ENCODE measurements at places on chromosomes 7 and 10.

- DNase-seq: no peak
Observed at GRCh38 chr7:2169923-2170575, 62.7 kb downstream of the MAD1L1 start.

DNA sequence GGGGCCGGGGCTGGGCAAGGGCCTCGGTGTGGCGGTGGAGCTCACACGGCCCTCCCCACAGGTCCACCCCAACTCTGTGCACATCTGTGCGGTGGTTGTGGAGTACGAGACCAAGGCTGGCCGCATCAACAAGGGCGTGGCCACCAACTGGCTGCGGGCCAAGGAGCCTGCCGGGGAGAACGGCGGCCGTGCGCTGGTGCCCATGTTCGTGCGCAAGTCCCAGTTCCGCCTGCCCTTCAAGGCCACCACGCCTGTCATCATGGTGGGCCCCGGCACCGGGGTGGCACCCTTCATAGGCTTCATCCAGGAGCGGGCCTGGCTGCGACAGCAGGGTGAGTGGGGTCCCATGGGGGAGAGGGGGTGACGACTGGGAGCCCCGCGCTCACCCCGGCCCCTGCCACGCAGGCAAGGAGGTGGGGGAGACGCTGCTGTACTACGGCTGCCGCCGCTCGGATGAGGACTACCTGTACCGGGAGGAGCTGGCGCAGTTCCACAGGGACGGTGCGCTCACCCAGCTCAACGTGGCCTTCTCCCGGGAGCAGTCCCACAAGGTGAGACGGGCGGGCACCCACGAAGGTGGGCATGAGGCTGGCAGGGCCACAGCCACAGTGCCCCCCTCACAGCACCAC is 8.8 kb downstream of the TMEM120A start:
- DNase-seq: peak; percentile 90

DNA sequence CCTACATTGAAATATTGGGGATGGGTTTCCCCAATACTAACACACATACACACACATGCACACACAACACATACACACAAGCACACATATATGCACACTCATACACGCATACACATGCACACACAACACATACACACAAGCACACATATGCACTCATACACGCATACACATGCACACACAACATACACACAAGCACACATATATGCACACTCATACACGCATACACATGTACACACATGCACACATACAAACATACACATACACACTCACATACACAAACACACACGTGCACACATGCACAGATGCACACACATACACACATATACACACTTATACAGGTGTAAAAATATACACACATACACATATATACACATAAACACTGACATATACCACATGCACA is 127.4 kb upstream of the C7orf33 start:
- DNase-seq: no peak

GRCh38 chr10:126104767-126105166 is 208.4 kb downstream of the FANK1 start:
- DNase-seq: no peak

GRCh38 chr10:15254808-15255648 is 86.5 kb upstream of the NMT2 start:
- no peak for DNase-seq

- DNase-seq: no peak
Observed at GRCh38 chr10:77226020-77226419, 411.6 kb downstream of the KCNMA1 start.

DNA sequence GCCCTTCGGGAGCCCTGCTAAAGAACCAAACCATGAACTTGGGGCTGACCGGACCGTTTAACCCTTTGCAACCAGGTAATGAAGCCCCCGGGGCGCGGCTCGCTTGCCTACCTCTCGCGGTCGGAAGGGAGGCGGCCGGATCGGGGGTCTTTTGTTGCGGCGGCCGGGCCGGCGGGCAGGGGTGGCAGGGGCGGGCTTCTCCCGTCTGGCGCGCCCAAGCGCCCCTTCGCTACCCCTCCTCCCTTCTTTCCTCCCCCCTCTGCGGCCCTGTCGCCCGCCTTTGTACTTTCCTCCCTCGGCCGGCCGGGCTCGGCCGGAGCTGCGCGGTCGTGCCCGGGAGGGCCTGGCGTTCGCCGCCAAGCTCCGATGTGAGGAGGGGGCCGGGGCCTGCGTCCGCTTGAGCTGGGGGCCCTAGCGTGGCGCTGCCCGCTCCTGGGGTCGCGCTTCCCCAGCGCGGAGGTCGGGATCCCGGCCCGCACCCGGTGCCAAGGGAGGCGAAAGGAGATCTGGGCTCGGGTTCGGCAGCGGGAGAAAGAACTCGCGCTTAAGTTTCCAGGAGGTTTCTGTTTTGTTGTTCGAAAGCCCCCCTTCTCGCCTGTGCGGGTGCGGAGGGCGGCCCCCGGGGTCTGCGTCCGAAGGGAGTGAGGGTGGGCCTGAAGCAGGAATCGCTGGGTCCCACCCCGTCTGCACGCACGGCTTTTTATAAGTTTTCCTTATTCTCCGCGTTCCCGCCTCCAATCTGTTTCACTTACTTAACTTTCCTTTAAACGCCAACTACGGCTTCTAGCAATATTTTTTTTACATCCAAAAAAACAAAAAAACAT is 436.8 kb upstream of the GALNT17 start:
- DNase-seq: no peak

- no peak for DNase-seq
Observed at GRCh38 chr7:90709501-90710465, 113.7 kb downstream of the CDK14 start.

- no peak for DNase-seq
Observed at GRCh38 chr10:29881336-29881771, 178.0 kb downstream of the JCAD start.

- no peak for DNase-seq
Observed at GRCh38 chr10:43402880-43403452, 6.0 kb downstream of the HNRNPF start.

DNA sequence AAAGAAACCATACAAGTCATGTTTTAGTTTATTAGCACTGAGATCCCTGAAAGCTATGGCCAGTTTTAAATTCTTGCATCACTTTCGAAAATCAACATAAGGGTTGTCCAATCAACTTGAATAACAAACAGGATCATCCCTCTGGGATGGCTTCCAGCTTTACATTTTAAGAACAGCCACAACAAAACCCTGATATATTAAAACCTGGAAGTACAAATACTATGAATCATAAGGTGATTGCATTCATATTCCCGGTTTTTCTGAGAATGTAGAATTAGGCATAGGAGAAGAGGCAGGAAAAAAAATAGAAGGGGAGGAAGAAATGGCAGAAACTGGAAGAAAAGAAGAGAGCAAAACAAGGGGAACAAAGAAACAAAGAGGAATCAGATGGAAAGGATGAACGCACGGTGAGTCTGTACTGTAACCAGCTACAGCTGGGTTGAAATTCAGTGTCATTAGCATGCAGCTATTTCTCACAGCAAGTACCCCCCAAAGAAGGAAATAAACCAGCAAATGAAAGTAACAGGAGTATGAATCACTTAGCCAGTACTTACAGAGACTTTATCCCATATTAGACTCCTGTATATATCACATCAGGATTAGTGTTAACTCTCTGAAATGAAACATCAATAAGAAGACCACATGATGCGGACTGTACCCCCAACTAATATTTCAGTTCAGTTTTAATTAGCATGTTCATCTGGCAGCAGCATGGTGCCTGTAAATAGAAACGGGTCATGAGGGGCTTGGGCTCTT is 301.3 kb downstream of the RNLS start:
- no peak for DNase-seq

GRCh38 chr10:3312403-3312940 is 139.9 kb upstream of the PITRM1 start:
- no peak for DNase-seq

DNA sequence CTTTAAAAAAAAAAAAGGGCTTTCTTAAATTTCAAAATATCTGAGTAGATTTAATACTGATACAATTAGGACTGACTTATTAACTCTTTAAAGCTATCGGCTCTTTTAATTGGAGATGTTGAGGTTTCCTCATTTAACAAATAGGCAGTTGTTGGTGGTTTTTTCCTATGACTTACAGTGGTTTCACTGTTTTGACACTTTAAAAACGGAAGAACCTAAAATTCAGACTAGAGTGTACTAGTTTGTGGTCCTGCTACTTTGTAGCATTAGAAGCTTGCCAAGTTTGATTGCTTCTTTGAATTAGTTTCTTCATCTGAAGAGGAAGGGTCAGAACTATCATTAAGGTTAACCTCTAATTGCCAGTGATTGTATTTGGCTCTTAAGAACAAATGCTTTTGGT is 27.7 kb downstream of the CUL1 start:
- DNase-seq: no peak

DNA sequence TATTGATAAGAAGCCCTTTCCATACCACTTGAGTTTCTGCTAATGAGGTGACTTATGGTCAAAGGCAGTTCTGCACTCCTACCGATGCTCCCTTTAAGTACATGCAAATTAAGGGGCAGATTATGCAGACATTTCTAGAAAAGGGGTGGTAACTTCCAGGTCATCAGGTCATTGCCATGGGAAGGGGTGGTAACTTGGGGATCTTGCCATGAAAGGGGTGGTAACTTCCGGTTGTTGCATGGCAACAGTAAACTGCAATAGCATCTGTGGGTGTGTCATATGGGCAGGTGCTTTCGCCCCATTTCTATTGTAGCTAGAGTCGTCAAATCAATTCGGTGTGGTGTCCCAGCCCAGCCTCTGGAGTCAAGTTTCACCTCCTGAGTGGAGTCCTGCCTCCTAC is 150.9 kb downstream of the UBE2H start:
- peak; percentile 33 for DNase-seq

DNA sequence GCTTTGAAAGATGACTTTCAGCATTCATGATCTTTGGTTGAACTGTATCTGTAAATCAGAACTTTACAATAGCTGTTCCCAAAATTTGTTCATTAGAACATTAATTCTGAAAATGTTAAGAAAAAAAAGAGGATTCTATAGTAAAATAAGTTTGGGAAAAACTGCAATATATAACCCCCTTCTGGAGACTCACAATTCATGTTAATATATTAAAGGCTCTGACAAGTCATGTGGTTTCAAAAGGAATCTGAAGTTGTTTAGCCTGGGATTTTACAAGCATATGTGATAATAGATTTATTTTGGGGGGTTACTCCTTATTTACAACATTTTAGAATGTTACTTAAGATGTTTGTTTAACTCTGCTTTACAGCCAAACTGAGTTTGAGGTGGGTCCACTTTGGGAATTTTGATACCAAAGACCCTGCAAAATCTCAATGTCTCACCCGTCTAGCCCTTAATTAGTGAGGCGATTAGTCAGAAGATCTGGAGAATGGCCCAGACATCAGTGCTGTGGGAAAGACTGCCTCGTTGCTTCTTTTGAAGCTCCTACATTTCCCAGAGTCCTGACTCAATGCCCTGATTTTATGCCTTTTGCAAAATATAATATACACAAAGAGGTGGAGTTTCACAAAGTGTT is 40.0 kb downstream of the CDK1 start:
- DNase-seq: no peak

DNA sequence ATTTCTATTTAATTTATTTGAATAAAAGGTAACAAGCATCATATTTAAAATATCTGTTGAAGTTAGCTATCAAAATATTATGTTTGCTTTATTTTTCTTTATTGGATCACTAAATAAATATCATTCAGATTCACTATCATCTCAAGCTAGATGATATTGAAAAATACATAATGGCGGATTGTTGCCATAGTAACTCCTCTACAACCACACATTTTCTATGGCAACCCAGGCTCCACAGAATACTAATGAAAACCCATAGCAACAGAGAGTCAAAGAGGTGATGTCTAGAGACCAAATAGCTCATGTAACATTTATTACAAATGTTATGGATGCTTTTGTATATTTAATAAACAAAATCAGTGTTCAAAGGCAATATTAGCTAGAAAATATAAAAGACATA is 148.9 kb upstream of the CDK1 start:
- DNase-seq: no peak

DNA sequence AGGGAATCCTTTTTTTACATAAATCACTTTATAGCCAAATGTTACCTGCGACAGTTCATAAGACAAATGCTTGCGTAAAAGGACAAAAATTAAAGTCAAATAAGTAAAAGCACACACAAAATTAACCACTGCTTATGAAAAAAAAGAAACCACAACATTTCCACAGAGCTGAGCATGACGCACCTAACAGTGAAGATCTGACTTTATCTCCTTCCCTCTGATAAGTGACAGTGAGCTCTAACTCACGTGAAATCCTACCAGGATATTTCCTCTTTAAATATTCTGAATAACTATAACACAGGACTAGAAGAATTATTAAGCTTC is 225.5 kb downstream of the SFMBT2 start:
- no peak for DNase-seq

DNA sequence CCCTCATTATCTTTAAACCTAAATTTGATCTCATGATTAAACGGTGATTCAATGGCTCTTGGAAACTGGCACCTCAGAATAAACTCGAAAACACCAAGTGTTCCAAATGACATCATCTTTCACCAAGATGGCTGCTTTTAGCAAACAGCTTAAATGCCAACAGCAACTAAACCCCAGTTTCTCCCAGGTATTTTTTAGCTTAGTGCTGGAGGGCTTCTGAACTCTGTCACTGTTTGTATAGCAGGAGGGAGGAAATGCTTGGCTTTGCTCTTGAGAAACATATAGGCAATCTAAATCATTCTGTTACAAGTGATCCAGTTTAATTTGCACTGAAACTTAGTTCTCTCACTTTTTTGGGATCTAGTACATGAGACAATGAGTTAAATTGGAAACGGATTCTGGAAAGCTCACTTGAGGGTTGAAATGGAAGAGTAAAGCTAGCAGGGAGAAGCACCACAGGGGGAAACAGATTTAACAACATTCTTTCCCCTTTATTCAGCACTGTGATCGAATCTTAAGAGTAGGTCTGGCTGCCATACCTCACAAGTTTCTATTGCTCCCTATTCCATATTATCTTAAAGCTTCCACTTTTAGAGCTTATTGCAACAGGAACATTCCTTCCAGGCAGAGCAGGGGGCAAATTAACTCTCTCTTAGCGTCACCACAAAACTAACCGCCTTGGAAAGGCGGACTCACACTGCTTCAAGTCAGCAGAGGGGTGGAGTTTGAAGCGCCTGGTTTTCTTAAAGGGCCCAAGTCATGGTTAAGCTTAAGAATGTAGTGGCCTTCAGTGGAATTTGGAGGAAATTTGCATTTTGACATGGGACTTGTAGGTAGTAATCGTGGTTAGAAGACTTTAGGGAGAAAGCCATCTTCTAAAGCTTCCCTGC is 1.8 kb upstream of the CCDC6 start:
- no peak for DNase-seq

GRCh38 chr7:112997831-112998230 is 88.8 kb downstream of the GPR85 start:
- DNase-seq: no peak

DNA sequence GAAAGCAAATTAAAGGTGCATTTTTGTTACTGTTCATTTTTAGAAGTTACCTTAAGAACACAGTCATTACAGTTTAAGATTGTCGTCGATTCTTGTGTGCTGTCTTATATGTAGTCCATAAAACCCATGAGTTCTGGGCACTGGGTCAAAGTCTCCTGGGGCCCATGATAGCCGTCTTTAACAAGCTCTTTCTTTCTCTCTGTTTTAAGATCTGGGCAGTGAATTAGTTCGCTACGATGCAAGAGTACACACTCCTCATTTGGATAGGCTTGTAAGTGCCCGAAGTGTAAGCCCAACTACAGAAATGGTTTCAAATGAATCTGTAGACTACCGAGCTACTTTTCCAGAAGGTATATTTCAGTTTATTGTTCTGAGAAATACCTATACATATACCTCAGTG is 90.7 kb upstream of the CAPZA2 start:
- no peak for DNase-seq

All from chondrocyte (in vitro differentiated cells).